GOT3 (cell line): ENCODE measurements at places on chromosomes 4 and X.

DNA sequence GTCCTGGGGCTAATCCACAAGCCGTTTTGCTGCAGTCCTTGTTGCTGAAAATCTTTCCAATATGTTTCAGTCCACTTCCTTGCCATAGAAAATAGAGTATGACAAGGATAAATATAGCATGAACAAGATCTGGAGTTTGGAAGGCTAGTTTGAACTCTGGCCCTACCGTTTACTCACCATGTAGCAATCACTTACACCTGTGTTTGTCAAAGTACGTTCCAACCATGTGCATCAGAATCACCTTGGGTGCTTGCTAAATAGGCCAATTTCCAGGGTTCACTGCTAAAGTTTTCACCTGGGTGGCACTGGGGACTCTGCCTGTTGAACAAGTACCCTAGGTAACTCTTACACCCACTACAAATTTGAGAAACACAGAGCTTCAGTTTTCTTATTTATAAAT lies 188.9 kb downstream of the ENOX2 start:
- DNase-seq = no peak

DNA sequence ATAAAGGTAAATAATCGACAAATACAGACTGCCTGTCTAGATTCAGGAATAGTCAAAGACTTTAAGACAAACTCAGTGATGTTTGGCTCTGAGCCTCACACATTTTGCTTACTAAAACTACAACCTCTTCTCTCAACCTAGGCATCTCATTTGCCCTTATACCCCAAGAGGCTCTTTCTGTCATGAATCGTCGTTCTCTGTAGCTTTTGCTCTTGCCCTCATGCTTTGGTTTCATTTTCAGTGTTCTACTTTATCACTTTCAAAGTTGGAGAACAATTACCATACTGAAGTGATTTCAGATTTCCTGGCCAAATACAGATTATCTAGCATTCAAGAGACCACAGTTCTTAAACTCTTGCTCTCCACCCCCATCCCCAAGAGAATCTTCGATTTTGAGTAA lies 114.1 kb upstream of the RAP2C start:
- DNase-seq = no peak

- no peak for DNase-seq
Observed at GRCh38 chrX:97401586-97402136, 518.0 kb downstream of the RPA4 start.

- no peak for DNase-seq
Observed at GRCh38 chr4:42523066-42523718, 125.9 kb downstream of the SHISA3 start.

DNA sequence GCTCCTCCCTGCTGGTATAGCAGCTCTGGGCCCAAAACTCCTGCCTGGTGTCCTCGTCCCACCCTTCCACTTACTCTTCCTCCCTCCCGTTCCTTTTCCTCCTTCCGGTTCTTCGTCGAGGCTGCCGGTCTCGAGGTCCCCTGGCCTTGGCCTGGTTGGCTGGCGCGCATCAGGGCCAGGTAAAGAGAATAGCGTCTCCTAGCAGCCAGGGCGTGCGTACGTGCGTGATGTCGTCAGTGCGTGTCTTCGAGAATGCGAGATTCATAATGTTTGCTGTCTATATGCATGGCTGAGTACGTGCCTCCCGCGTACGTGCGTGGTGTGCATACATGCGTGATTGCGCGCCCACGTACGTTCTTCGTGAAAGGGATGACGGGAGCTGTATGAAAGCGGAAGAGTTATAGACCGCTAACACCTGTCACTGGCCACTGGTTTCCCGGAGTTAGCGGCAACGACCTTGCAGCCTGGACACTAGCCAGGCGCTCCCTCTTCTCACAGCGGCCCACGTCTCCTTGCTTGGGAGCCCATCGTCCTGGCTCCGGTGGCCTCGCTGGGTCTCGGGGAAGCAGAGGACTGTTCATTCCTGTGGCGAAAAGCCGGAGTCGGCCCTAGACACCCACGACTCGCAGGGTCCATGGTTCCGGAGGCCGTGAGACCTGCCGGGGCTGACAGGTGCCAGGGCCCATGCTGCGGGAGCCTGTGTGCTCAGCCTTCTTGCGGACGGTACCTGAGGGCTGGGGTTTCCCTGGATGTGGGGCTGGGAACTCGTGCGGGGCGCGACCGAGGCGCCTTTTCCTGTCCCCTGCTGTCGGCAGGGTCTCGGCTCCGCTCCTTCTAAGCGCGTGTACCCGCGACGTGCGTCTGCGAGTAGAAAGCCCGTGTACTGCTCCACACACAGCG lies at the start of gene EOLA1:
EOLA1 (plus strand) TSS at position 392 of the 900 bp plus-strand sequence. CDS start 4,619 bp downstream, outside the sequence.
- peak; percentile 63 for DNase-seq

DNA sequence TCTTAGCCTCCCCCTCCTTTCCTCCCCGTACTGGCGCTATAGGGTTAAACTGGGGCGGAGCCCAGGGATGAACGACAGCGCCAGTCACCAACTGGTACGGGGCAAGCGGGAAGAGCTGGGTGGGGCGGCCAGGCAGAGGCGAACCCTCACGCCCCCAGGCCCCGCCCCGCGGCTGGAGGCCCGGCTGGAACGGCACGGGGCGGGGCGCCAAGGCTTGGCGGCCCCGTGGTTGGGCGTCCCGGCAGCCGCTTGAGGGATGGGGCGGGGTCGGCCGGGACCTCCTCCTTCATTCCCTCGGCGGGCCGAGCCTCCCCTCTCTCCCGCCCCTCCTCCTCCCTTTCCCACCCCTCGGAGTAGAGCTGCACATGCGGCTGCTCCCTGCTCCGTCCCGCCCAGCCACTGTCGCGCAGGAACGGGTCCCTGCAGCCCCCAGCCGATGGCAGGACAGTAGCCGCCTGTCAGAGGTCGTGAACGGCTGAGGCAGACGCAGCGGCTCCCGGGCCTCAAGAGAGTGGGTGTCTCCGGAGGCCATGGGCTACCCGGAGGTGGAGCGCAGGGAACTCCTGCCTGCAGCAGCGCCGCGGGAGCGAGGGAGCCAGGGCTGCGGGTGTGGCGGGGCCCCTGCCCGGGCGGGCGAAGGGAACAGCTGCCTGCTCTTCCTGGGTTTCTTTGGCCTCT lies at the start of gene EDA:
EDA (plus strand) TSS at position 335 of the 678 bp plus-strand sequence.
- DNase-seq = no peak

- DNase-seq = no peak
Observed at GRCh38 chr4:114282937-114283336, 303.5 kb upstream of the ARSJ start.

GRCh38 chr4:41586675-41587225 lies 48.8 kb downstream of the LIMCH1 start:
- DNase-seq = no peak

DNA sequence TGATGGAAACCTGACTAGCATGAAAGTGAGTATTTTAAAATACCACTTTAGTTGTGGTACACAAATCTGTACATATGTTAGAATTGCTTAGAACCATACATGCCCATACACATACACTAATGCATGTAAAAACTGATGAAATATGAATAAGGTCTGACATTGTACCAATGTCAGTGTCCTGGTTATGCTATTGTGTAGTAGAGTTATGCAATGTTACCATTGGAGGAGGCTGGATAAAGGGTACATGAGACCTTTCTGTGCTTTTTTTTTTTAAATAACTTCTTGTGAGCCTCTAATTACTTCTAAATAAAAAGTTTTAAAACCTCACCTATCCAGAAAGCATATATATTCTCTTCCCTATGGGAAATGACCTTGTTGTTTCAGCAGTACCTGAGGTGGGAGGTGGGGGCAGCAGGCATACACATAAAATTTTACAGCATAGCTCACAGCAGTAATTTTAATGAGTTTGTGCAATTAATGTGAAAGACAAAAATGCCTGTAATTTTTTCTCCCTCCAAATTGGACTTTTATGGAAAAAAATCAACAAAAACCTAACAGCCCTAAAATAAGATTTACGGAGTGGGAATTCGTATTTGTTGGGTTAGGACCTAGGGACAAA lies 97.6 kb downstream of the RAP1GDS1 start:
- DNase-seq = no peak

DNA sequence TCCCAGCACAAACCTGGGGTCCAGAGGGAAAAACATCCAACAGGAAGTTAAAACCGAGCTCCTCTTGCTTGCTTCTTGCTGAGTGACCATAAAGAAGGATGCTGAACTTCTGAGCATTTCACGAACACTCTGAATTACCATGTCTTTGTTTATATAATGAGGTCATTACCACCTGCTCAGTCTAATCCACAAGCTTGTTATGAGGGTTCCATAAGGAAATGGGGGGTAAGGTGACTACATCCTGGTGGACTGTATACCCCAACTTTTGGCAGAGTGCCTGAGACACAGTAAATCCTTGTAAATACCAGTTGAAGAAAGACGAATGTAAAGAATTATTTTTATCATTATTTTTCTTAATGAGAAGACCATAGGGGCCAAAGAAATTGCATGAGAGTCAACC lies 16.8 kb downstream of the CCDC149 start:
- DNase-seq = no peak

- no peak for DNase-seq
Observed at GRCh38 chr4:114752391-114753165, 154.0 kb downstream of the UGT8 start.

- no peak for DNase-seq
Observed at GRCh38 chr4:13865871-13866669, 238.5 kb upstream of the BOD1L1 start.

DNA sequence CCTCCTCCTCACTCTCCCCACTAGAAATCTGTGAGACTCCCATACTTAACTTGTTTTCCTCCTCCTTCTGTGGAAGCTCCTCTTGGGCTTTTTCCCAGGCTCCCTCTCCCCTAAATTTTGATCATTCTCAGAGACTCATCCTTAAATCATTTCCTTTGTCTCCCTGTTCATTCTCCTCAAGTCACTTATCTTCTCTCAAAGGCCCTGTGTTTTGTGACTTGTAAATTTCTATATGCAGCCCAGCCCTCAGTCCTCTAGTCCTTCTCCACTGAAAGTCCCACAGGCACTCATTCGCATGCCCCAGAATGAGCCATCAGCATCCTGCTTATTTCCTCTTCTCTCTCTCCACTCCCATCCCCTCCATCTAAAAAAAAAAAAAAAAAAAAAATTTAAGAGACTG lies 171.8 kb downstream of the SOWAHB start:
- DNase-seq = no peak

DNA sequence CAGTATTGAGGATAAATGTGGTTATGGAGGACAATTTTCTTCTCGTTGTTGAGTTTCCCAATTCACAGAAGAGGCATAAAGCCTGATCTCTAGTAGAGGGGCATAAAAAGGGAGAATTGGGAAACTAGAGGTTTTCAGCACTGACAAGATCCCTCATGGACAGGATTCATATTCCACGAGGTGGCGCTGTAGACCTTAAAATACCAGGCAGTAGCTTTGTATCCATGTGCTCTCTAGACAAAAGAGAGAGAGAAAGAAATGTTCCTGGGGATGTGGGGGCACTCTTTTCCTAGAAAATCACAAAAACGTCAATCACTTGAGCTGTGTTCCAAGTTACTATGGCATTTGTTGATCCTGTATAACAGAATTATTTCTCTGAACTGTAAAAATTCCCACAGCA lies 128.3 kb downstream of the MAGEE1 start:
- no peak for DNase-seq

DNA sequence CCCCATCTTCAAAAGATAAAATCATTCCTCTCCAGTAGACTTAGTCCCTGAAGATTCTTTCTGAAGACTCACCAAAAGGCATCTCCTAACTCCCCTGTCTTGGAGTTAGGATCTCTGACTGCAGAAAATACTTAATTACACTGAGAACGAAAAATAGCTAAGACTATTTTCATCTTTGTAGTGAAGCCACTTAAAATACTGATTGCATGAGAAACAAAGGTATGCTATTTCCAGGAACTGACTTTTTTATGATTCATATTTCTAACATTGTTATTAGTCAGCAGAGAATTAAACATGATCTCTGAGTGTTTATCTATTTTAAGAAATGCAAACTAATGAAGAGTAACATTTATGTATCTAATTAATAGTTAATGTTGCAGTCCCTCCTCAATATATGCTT lies 71.8 kb upstream of the NR3C2 start:
- DNase-seq = no peak

GRCh38 chr4:114272226-114272625 lies 292.8 kb upstream of the ARSJ start:
- DNase-seq = no peak

- no peak for DNase-seq
Observed at GRCh38 chr4:10275696-10276095, 159.1 kb upstream of the WDR1 start.

GRCh38 chrX:134659761-134660160 lies 1.5 kb upstream of the PLAC1 start:
- no peak for DNase-seq

DNA sequence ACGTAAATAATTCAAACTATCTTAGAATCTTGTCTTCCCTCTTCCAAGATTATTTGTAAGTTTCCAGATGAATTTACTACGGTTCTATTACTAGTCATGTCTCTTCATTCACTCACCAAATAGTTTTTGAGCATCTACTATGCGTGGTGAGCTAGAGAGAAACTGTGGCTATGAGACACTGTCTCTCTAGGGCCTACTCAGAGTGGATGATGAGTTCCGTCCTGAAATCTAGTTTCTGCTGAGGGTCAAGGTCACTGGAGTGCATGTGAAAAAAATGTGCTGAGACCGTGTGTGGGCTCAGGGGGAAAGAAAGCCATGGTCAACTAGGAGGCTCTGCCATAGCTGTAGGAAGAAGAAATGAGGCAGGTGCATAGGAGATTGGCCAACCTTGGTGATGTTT lies 320.2 kb upstream of the GATB start:
- no peak for DNase-seq

GRCh38 chr4:7637139-7637538 lies 202.4 kb upstream of the PSAPL1 start:
- DNase-seq = no peak
